Fibroblast of the aortic adventitia (primary cell): ENCODE measurements at places on chromosomes 11 and 22.
A peak's percentile ranks its signal among the peaks of the same experiment; 100 is the strongest.

- DNase-seq, result no peak
Measured at GRCh38 chr11:124115782-124116616, 749 bp downstream of the VWA5A start.

DNA sequence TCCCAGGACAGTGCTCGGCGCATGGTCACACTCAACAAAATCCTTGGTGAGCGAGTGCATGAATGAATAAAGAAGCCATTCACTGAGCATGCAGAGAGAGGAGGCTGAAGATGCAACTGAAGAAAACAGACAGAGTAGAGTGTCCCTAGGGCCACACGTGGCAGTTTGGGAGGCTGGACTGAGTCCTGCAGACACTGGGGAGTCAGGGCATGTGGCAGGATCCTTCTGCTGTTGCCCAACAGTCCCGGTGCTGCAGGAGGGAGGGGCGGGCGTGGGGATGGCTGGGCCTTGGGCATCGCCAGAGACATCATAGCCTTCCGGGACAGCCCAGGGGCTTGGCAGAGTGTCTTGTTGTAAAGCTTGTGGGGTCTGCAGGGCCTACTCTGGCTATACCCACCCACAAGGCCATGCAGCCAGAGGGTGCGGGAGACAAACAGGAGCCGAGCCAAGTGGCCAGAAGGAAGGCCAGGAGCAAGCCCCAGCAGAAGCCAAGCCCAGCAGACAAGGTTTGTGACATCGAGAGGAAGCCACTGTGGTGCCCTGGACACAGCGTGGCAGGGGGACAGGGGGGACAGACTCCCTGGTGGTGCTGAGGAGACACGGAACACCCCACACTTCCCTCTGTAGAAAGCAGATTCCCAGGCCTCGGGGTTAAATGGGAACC is 26.7 kb upstream of the FBLN1 start:
- no peak for DNase-seq

DNA sequence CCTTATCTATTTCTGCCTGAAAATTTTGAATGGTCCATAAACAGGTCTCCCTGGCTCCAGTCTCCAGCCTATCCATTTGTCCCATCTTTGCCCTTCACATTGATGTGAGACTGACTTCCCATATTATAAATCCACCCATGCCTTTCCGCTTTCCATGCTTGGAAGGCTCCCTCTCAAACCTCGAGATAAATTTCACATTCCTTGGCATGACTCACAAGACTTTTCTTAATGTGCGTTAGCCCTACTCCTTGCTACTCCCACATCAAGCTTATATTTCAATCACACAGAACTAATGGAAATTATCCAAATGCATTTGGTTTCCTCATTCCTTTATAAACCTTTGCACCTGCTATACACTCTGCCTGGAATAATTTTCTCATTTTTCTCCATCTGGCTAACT is 163.7 kb upstream of the NTM start:
- DNase-seq, result no peak

DNA sequence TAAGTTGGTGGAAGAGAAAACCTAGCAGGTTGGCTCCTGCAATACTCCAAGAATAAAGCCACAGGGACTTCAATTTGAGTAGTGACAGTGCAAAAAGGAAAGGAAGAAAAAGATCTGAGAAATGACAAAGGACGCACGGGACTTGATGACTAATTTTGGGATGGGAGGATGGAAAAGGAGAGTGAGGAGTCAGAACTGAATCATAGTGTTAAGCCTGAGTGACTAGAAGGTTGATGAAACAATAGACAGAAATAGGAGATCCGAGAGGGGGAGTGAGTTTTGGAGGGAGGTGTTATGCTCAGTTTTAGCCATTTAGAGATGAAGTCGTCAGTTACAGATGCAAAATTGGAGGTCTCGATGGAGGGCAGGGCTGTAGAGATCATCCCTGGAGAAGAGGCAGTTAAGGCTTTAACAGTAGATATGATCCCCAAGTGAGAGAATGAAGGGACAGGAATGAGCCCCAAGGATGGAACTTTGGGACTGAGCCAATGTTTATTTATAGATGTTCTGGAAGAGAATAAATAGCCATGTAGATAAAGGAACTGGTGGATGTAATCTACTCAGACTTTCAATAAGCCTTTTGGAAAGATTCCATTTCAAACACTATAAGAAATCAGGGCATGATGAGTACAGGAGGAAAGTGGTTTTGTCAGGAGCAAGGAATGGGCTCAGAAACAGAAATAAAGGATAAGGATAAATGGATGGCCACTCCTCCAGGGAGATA is 108.9 kb upstream of the NCAM1 start:
- peak; percentile 63 for DNase-seq

DNA sequence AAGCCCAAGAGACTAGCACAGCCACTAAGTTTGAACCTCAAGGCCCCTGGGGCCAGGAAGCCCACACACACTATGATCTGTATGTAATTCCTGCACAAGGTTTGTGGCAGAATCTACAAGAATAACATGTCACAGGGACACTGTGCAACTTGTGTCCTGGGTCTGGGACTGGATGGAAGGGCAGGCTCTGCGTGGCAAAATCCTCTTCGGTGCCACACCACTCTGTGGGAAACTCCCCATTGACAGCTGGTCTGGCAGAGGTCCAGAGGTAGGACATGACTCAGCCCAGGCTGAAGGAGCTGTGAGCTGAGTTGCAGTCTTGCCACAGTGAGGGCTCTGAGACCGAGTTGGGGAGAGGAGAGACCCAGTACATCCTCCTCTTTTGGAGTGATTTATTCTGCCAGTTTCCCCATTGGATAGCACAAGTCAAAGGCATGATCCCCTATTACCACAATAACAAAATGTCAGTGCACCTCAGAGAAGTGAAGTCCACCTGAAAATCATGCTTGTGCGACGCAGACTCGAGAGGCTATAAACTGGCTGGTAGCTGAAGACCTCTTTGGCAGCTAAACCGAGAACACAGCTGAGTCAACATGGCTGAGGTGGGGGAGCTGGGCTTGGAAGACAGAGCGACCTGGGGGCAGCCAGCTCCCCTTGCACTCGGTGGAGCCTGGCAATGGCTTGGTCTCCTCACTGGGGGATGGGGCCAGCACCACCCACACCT is 23.3 kb upstream of the SERPIND1 start:
- peak; percentile 73 for DNase-seq

DNA sequence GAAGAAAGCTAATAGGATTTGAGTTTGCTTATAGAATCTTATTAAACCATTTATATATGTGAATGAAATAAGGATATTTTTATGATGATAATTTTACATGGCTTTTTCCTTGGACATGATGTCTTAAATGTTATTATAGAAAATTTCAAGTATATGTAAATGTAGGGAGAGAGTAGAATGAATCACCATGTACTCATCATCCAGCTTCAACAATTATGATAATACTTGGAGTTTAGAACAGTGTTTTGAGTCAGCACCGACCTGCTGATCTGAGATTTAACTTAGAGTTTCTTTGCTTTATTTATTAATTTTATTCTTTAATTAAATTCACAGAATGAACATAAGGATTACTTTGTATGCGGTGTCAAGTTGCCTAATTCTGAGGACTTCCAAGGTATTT is 193.5 kb downstream of the UVRAG start:
- peak; percentile 60 for DNase-seq

DNA sequence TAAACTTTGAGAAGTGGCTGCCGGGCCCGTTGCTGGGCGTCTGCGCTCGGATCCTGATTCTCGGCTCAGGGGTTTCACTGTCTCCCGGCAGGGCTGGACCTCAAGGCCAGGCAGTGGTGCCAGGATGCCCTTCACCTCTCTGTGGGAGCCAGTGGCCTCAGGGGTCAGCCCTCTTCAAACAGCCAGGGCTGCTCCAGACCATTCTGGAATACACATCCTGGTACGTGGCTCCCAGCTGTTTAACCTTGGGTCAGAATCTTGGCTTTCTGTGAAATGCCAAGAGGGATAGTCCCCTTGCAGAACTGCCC is 70.5 kb downstream of the MPPED1 start:
- no peak for DNase-seq

DNA sequence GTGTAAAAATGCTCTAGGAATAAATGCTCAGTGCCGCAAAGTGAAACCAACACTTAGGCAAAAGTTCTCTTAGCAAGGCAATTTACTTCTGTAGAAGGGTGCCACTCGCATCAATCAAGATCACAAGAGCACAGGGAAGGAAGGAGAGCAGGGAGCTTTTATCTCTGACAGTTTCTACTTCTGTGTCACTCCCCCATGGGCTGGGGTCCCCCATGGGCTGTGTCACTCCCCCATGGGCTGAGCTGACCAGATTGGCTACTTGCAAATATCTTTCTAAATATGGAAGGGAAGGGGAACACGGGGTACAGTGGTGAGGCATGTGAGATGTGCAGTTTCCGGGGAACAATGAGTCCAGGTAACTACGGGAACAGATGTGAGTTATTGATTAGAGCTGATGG is 397 bp downstream of the OR52N2 start:
- DNase-seq, result no peak

DNA sequence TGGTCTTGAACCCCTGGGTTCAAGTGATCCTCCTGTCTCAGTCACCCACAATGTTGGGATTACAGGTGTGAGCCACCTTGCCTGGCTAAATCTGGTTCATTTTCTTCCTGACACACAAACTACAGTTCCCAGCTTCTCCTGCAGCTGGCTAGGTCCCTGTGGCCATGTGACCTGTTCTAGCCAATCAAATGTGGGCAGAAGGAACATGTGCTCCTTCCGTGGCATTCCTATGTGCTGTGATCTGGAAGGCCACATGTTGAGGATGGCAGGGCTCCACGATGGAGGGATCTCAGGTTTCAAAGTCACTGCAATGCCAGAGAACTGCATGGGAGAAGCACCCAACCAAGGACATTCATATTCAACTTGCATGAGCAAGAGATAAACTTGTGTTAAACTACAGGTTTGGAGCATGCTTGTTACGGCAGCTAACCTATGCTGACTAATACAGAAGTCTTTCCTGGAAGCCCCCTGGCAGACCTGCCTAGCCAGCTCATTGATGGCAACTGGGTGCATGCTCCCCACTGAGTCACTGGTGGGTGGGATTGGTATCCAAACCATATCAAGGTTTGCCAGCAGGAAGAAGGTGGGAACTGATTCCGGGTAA is 86.0 kb downstream of the RPS6KA4 start:
- DNase-seq, result peak; percentile 16

DNA sequence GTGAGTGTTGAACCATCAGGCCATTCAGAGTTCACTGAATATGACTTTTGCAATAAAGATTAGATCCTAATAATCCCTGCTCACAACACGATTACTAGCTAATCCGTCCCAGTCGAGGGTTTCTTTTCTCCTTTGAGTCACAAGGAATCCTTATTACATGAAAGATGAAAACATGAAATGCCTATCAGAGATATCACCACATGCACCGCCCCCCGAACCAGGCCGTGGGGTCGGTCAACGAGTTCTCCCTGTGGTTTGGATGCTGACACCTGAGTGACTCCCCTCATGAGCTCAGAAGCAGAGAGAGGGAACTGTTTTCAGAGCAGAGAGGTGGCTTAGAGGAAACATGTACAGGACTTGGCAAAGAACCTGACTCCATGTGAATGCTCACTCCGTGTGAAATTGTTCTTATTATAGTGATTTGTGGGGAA is 263.3 kb downstream of the ETS1 start:
- no peak for DNase-seq
